ENCODE measurements at places on chromosomes 2 and 18.

DNA sequence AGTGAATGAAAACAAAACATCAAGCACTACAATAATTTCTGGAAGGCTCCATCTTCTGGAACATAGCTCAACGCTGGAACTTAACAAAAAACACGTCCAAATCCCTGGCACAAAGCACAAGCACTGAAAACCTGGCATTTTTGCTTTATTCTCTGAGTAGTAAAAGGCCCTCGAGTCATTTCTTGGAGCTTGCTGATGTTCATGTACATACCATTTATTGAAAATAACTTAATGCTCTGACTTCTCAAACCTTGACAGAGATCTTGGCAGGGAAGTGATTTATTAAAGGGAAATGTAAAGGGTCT is 76.5 kb upstream of the STK17B start:
- DNase-seq = no peak

GRCh38 chr2:142426064-142426463 is 295.2 kb upstream of the LRP1B start:
- no peak for DNase-seq

DNA sequence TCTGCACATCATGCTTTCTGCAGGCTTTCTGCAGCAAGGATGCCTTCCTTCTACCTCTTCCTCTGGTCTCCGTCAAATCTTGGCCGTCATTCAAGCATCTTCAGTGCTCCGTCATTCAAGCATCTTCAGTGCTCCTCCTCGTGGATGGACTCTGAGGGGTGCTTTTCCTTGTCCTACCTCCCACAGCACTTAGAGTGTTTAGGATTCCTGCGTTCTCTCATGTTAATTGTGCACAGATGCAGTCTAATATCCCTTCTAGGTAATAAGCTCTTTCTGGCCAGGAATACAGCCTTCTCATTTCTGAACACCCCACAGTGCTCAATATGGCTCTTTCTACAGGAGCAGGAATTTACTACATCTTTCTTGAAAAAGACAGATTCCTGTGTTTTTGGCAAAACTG is 59.8 kb downstream of the ZNF236 start:
- DNase-seq = no peak

GRCh38 chr18:3679241-3679640 is 229.3 kb downstream of the TGIF1 start:
- no peak for DNase-seq

Measured in activated CD4-positive, alpha-beta T cell treated with anti-CD3 and anti-CD28 coated beads for 24 hours (primary cell).